ENCODE measurements at places on chromosomes 6 and 20.

- no peak for DNase-seq
Observed at GRCh38 chr6:48048451-48049146, 62.4 kb downstream of the PTCHD4 start.

- no peak for DNase-seq
Observed at GRCh38 chr6:100678027-100678426, 203.1 kb downstream of the ASCC3 start.

- no peak for DNase-seq
Observed at GRCh38 chr6:2078888-2079287, 166.5 kb downstream of the GMDS start.

GRCh38 chr6:15366879-15367278, 121.0 kb downstream of the JARID2 start:
- DNase-seq = no peak

DNA sequence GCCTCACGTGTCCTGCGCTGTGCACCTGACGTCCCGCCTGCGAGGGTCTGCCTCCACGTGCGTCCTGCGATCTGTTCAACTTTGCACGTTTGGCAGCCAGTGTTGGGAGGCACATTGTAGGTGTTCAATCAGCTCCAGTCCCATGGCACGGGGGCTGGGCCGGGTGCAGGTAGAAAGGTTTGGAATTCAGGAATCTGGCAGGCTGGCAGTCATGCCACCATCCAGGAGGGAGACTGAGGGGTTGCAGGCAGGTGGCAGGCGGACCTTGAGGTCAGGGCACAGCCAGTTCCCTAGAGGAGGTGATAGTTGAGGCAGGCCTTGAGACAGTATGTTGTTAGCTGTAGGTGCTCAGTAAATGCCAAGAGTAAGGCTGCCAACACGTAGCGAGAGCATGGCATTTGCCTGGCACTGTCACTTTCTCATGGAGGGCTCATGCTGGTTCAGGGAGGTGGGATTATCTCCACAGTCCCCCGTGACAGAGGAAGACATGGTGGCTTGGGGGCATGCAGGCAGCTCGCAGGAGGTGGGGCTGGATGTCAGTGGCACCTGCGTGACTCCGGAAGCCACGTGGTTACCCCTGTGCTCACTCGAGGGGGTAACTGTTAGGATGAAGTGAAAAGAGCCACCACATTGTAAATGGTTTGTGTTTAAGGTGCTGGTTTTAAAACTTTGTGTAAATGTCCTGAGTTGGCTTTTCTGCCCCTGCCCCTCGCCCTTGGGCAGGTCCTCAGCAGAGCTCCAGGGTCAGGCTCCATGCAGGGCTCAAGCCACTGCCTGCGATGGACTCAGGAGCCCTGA, 111.8 kb upstream of the FRMD1 start:
- no peak for DNase-seq
